ENCODE measurements at places on chromosomes 12 and 14. TPM values are rescaled to one million over a fixed set of nuclear protein-coding genes. Genes with fewer than 3 reads are reported as not detected.

- no peak for DNase-seq
These were observed 87.8 kb downstream of the RTN1 start for GRCh38 chr14:59782760-59783159.

GRCh38 chr14:79627058-79627457, 584.2 kb downstream of the DIO2 start:
- no peak for DNase-seq

GRCh38 chr12:62258941-62259630, 1.1 kb upstream of the USP15 start:
- no peak for DNase-seq

- no peak for DNase-seq
These were observed 22.5 kb upstream of the PGF start for GRCh38 chr14:74977901-74978385.

GRCh38 chr12:30963709-30964564, 37.4 kb downstream of the TSPAN11 start:
- DNase-seq, result no peak

DNA sequence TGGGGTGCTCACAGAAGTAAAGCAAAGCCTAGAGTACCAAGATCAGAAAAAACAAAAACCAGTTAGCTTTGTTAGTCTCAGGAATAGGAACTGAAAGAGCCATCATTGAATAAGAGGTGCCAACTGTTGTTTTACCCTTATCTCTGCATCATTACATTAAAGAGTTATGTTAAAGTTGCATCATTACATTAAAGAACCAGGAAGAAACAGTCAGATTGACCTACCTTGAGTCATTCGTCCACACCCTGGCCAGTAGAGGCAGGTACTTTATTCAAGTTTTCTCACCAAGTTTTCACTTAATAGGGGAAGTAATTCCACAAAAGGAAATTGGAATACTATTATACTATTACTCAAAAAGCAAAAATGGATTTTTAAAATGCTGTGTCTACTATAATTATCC, 121.7 kb upstream of the CNOT2 start:
- no peak for DNase-seq

DNA sequence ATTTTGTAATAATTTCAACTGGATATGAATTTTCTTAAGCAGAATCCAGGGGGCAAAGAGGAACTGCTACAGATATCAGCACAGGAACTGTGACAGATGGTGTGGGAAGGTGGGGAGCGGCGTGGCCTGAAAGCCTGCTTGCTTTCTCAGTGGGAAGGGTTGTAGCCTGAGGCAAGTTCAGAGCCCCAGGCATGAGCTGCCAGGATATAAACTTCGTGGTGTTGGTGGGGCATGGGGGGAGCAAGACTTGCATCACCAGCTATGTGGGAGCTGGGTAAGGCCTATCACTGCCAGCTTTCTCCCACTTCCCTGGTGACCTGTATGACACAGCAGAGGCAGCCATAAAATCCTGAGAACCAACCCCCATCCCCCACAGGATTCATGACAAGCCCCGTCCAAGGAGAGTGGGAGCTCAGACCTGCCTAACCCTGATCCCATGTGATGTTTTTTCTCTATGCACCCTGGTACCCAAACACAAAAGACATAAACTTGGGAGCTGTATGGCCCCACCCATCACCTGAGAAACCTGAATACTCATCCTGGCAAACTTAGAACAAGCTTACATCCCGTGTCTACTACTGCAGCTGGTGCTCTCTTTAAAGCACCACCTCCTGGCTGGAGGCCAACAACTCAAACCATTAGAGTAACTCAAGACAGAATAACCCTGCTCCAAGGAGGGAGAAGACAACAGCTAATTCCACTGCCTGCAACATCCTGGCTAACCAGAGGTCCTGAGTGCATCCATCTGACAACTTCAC, 16.5 kb downstream of the CLEC1A start:
- DNase-seq, result no peak

- no peak for DNase-seq
These were observed 182.9 kb downstream of the KIF26A start for GRCh38 chr14:104321088-104321801.

DNA sequence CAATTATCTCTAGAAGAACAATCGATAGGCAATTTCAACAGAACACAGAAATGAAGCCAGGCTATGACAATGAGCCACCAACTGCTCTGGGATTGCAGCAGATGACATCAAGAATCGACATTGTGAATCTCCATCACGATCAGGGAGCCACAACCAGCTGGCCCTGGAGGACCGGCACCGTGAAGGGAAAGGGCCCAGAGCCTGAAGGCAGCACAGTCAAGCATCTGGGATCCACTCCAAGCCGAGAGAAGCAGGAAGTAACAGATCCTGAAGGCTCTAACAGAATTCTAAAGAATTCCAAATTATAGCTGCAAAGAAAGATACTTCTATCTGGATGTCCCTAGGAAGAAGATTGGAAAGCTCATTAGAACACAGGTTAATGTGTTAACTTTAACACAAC, 61.0 kb downstream of the LRRC74A start:
- DNase-seq, result no peak

The TMEM30B gene
- 0.24 TPM for polyA plus RNA-seq

The TMEM120B gene
- polyA plus RNA-seq, result 11.1 TPM

The GRIN2B gene
- polyA plus RNA-seq, result not detected

The IFT81 gene
- polyA plus RNA-seq, result 13.3 TPM

The HAL gene
- polyA plus RNA-seq, result 0.06 TPM

Measured in AG04450 (cell line).